Endothelial cell (in vitro differentiated cells): ENCODE measurements at places on chromosomes 4 and X. TPM values are rescaled to one million over a fixed set of nuclear protein-coding genes. Genes with fewer than 3 reads are reported as not detected.

SERTM2 gene
- total RNA-seq = 0.92 TPM

DNA sequence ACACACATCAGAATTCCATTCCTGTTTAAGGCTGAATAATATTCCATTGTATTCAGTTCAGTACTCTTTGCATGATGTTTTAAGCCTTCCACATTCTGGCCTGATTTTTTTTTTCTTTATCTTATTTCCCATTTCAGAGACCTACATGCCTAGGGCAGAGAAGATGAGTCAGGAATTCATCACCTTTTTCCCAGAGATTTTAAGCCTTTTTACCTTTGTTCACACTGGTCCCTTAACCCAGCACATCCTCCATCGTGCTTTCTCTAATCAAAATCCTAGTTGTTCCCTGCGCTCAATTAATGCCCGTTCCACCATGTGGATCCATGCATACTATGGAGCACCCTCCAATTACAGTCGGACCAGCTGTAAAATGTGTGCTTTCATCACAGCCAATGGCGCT, 245.1 kb downstream of the DHX15 start:
- no peak overlapping the region for H3K4me3 ChIP-seq
- H3K27me3 ChIP-seq = no peaks in the 10 kb centered on the region
- no peak for DNase-seq
- no peak overlapping the region for H3K27ac ChIP-seq

TMEM131L gene
- 29.8 TPM for total RNA-seq

DNA sequence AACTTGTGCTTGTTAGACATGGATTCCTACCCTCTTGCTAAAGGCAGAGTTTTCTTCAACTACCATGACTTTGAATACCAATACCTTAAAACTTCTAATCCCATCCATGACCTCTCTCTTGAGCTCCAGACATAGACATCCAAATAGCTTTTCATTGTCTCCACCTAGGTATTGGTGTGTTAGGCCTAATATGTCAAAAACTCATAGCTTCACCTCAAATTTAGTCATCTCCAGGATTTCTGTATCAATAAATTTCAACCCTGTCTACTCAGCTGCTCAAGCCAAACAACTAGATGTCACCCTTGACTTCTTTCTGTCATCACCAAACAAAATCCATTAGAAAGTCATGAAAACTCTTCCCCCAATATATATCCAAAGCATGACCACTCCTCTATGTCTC, 617.7 kb upstream of the GRIA3 start:
- no peak overlapping the region for H3K27ac ChIP-seq
- no peaks in the 10 kb centered on the region for H3K4me1 ChIP-seq
- no peak overlapping the region for H3K4me3 ChIP-seq

- H3K27ac ChIP-seq = no peak overlapping the region
- no peaks in the 10 kb centered on the region for H3K27me3 ChIP-seq
- no peaks in the 10 kb centered on the region for H3K36me3 ChIP-seq
- no peak overlapping the region for H3K4me3 ChIP-seq
- H3K4me1 ChIP-seq = peaks cover 22% of the 10 kb centered on the region
- no peak for DNase-seq
Measured at GRCh38 chr4:101158134-101158482, 189.2 kb downstream of the PPP3CA start.

GRCh38 chr4:98613453-98614075, 44.8 kb downstream of the TSPAN5 start:
- H3K27ac ChIP-seq = no peak overlapping the region
- H3K4me1 ChIP-seq = peaks cover 17% of the 10 kb centered on the region
- H3K4me3 ChIP-seq = no peak overlapping the region
- H3K27me3 ChIP-seq = peaks cover 1% of the 10 kb centered on the region
- no peak for DNase-seq
- no peaks in the 10 kb centered on the region for H3K36me3 ChIP-seq

RAB39B gene
- 1.3 TPM for total RNA-seq

- no peaks in the 10 kb centered on the region for H3K36me3 ChIP-seq
- no peak overlapping the region for H3K4me3 ChIP-seq
- H3K4me1 ChIP-seq = no peaks in the 10 kb centered on the region
- no peaks in the 10 kb centered on the region for H3K27me3 ChIP-seq
- no peak for DNase-seq
Measured at GRCh38 chrX:151904989-151905388, 7.7 kb upstream of the MAGEA4 start.

DNA sequence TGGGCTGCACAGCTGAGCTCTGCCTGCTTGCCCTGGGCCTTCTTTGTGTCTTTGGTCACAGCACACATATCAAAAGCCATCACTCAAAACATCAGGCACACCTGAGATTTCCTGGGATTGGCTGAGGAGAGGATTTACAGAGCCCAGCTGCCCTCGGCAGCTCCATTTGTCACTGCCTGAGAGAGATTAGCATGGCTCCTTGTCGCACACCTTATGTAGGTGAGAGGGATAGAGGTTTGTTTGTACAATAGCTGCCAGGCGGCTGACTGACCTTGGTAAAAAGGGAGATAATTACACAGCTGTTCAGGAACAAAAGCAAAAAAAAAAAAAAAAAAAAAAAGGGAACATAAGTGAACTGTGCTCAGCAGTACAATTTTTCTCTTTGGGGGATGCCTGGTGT, 63.2 kb downstream of the MGST2 start:
- peaks cover 11% of the 10 kb centered on the region for H3K27me3 ChIP-seq
- peak overlapping the region; percentile 22 for H3K27ac ChIP-seq
- DNase-seq = no peak
- peaks cover 40% of the 10 kb centered on the region for H3K4me1 ChIP-seq

FATE1 gene
- not detected for total RNA-seq

DNA sequence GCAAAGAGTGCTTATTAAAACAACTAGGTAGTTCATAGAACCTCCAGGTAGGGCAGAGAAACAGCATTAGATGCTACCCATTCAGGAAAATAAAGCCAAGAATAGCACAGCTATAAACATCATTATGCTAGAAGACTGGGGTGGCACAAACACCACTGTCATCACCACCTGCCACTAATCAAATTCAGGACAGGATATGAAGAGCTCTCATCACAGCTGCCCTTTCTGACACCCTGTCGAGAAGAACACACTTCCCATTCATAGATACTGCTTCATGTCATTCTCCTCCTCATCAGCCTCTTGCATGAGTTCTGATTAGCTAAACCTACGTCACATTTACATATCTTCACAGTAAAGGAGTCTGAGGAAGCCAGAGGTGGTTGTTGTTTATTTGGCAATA, 692.3 kb upstream of the HS3ST1 start:
- no peaks in the 10 kb centered on the region for H3K36me3 ChIP-seq
- H3K4me3 ChIP-seq = no peak overlapping the region
- no peak for DNase-seq
- no peaks in the 10 kb centered on the region for H3K27me3 ChIP-seq

MAGEE2 gene
- not detected for total RNA-seq

GRCh38 chr4:121064482-121064881, 7.9 kb downstream of the NDNF start:
- H3K36me3 ChIP-seq = peaks cover 4% of the 10 kb centered on the region
- H3K27me3 ChIP-seq = no peaks in the 10 kb centered on the region
- peaks cover 44% of the 10 kb centered on the region for H3K4me1 ChIP-seq

- no peak for DNase-seq
- peaks cover 5% of the 10 kb centered on the region for H3K27me3 ChIP-seq
- no peaks in the 10 kb centered on the region for H3K4me1 ChIP-seq
- no peak overlapping the region for H3K4me3 ChIP-seq
- H3K27ac ChIP-seq = no peak overlapping the region
Measured at GRCh38 chr4:147025042-147025441, 79.4 kb upstream of the TTC29 start.
